Activated CD4-positive, alpha-beta T cell treated with anti-CD3 and anti-CD28 coated beads, Interleukin-2, amount 50 U/mL, for 16 hours (primary cell): ENCODE measurements at places on chromosomes 3 and 15.
A peak's percentile ranks its signal among the peaks of the same experiment; 100 is the strongest.

DNA sequence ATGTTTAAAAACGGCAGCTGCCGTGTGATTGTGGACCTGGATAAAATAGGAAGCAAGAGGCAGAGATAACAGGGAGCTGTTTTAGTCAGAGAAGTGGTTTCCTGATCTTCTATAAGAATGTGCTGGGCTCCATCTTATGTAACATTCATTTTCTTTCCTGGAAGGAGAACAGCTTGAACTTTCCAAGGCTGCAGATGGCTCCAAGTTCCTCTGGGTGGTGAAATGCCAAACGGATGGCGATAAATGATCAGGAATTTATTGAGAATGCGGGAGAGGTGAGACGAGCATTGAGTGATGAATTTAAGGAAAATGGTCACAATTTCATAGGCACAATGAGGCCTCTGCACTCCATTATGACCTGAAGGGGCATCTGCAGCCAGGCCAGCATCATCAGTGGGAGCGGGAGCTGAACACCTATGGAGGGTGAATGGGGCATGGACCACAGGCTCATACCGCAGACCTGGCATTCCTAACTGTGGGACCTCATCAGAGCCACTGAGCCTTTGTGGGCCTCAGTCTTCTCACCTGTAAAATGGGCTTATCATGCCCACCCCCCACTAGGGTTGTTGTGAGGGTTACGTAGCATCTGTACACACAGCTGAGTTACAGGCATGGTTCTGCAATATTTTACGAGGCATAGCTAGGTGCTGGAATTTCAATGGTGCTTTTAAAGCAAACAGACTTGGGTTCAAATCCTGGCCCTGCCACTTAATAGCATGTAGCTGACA lies 17.1 kb downstream of the MGLL start:
- DNase-seq: no peak

- peak; percentile 81 for DNase-seq
These were observed 162.5 kb downstream of the AKAP13 start for GRCh38 chr15:85542895-85543331.

- DNase-seq: no peak
These were observed 130.2 kb upstream of the TP63 start for GRCh38 chr3:189500798-189501495.

DNA sequence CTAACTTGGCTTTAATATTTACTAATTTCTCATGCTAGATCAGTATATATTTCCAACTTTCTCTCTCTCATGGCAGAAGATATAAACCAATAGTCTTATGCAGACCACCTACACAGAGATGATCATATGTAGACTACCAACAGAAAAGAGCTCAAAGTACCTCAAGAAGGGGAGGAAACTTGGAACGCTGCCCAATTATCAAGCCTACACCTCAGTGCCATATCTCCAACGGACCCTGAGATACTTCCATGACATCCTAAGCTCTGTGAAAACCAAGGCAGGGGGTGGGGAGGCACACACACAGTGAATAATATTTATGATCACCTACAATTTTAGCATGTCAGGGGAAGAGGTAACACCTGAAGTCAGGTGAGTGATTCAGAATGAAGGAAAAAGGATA lies 100.6 kb downstream of the STAG1 start:
- no peak for DNase-seq

DNA sequence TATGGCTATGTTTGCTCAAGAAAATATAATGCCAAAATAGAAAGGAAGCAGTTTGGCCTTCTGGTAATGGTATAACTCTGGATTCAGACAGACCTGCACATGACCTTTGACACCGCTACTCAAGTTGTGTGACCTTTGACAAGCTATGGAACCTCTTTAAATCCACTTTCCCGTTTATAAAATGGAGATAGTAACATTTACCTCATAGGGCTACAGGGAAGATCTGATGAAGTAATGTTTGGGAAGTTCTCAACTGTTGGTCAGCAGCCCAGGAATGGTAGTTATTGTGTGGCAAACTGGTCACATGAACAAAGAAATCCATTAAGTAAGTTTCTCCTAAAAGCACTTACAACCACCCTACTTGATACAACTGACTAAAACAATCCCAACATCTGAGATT lies 95.1 kb upstream of the PHLDB2 start:
- DNase-seq: no peak

DNA sequence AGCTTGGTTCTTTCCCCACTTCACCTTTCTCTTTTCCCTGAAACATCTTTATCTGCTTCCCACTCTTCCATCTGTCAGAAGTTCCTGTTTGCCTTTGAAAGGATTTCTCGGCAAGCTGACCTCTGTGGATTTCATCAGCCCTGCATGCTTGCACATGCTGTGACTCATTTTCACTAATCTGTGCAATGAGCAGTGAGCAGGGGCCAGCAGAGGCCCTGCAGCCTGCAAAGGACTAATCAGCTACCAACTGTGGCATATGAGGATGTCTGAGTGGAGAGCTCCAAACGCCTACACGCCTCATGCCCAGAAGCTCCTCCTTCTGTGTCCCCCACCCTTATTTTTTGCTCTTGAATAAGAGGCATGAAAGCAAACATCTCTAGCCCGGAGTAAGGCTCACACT lies 333.0 kb upstream of the SEMA6D start:
- DNase-seq: no peak

- DNase-seq: no peak
These were observed 450.7 kb downstream of the LPP start for GRCh38 chr3:188604651-188605050.

DNA sequence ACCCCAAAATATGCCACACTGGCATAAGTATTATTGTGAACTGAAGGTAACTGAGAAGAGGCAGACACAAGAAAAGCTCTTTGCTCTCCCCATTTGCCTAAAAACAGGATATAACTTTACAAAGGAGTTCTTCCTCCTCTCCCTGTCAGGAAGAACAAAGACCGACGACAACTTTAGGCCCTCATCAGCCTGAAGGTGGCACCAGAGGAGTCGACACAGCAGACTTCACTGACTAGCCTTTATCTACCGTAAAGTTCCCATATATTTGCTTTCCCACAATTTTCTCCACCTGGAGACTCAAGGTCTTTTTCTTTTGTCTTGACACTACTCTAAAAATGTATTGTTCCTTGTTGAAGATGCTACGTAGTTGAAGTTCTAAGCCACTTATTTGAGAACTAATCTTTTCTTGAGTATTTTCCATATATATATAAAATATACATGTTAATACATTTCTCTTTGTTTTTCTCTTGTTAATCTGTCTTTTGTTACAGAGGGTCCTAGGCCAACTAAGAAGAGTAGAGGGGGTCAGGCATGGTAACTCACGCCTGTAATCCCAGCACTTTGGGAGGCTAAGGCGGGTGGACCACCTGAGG lies 16.2 kb upstream of the XIRP1 start:
- DNase-seq: peak; percentile 28

- DNase-seq: no peak
These were observed 60.7 kb downstream of the ST3GAL6 start for GRCh38 chr3:98823791-98824190.

DNA sequence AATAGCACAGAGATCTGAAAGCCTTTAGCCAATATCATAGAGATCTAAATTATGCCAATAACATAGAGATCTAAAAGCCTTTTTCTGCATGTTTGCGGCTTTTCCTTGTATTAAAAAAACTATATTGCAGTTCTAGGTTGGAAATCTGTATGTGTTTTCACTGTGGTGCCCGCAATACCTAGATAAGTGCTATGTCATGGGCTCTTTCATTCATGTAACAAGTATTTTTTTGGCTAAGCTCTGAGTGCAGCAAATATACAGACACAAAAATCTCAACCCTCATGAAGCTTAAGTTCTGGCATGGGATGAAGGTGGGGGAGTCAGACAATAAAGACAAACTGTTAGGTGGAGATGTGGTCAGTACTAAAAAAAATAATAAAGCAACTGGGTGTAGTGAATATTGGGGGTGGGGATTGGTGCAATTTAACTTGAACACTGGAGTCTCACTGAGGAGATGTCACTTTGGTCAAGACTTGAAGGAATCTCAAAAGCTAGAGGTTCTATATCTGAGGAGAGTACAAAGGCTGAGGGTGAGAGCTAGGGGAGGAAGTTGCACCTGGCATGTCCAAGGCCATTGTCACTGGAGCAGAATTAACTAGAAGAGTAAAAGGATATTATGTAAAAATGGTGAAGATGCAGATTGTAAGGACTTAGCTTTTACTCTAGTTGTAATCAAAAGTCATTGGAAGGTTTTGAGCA lies 973 bp downstream of the BUB1B start:
- DNase-seq: no peak

- no peak for DNase-seq
These were observed 441.5 kb upstream of the RARB start for GRCh38 chr3:24986612-24987011.

GRCh38 chr3:11291808-11292207 lies 19.6 kb downstream of the ATG7 start:
- DNase-seq: no peak

- no peak for DNase-seq
These were observed 78.1 kb downstream of the STT3B start for GRCh38 chr3:31610700-31611275.

DNA sequence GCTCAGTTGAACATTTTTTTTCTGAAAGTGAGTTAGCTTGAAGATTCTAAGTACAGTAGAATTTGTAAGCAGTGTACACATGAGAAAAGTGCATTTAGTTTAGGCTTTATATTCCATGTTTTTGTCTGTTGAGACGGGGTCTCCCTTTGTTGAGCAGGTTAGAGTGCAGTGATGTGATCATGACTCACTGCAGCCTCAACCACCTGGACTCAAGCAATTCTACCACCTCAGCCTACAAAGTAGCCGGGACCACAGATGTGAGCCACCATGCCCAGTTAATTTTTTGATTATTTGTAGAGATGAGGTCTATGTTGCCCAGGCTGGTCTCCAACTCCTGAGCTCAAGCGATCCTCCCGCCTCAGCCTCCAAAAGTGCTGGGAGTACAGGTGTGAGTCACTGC lies 5.3 kb upstream of the CSNK1G1 start:
- DNase-seq: no peak

- peak; percentile 95 for DNase-seq
These were observed 8.4 kb upstream of the GNAI2 start for GRCh38 chr3:50227390-50228183.

DNA sequence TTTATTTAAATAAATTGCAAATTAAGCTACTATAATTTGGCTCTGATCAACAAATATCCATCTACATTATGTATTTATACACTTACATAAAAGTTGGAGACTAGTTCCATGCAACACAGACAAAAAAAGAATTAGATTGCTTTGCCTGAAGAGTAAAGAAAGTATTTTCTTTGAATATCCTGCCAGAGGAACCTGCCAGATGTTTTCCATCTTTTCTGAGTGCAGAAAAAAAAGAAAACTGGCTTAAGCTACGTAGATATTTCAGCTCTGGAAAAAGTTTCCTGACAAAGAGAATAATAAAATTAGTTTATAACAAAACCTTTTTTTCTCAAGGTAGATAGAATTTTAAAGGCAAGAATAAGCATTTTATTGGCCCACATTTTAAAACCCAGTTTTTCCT lies 607.5 kb upstream of the NAALADL2 start:
- no peak for DNase-seq

- no peak for DNase-seq
These were observed 100.4 kb upstream of the PPP2R3A start for GRCh38 chr3:135865085-135865484.

GRCh38 chr3:126313580-126314304 lies 43.5 kb downstream of the KLF15 start:
- DNase-seq: no peak

GRCh38 chr3:127587876-127588275 lies 2.7 kb downstream of the TPRA1 start:
- DNase-seq: no peak

DNA sequence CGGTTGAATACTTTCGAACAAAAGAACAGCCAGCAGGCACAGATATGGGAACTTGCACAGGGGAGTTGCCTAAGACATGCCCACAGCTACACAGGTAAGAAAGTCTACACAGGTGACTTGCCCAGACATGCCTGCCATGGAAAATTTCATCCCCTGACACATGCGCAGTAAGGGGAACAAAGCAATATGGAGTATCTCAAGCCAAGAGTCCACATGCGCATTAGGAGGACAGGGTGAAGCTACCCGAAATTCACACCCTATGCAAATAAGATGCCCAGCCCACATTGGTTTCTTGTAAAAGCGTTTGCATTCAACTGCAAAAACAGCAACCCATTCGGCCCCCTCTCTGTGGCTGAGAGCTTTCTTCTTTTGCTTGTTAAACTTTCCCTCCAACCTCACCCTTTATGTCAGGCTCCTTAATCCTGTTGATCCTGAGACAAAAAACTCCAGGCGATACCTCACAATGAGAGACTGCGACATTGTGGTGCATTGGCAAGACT lies 49.3 kb upstream of the TRPM1 start:
- DNase-seq: no peak

DNA sequence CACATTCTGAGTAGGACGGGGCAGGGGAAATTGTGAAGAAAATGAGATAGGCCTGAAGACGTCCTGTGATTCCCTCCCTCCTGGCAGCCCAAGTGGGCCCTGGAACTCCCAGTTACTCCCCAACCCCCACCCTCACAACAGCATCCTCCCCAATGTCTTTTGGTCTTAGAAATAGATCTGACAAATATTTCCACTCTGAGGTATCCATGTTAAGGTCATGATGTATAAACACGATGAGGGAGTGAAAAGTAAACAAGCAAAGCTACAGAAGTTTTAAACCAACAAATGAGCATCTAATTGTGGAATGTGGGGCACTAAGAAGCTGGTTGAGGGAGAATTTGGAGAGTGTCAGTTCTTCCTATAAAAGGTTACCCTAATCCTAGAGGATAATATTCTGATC lies 103.7 kb upstream of the AADACL2 start:
- DNase-seq: no peak

DNA sequence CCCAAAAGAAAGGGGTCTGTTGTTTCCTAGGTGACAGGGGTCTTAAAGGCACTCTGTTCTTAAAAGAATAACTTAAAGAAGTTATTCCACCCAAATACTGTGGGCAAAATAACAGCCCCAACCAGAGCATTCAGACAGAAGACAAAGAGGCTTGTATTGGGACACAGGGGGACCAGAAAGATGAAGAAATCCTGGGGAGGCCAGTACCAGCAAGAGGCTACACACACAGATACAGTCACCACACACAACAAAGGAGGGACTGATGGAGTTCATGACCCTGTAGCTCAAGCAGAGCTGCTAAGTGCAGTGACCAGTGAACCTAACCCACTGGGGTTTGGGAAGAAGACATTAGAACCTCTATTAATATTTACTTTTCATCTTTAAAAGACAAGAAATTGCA lies 59.0 kb downstream of the MTHFS start:
- DNase-seq: no peak

DNA sequence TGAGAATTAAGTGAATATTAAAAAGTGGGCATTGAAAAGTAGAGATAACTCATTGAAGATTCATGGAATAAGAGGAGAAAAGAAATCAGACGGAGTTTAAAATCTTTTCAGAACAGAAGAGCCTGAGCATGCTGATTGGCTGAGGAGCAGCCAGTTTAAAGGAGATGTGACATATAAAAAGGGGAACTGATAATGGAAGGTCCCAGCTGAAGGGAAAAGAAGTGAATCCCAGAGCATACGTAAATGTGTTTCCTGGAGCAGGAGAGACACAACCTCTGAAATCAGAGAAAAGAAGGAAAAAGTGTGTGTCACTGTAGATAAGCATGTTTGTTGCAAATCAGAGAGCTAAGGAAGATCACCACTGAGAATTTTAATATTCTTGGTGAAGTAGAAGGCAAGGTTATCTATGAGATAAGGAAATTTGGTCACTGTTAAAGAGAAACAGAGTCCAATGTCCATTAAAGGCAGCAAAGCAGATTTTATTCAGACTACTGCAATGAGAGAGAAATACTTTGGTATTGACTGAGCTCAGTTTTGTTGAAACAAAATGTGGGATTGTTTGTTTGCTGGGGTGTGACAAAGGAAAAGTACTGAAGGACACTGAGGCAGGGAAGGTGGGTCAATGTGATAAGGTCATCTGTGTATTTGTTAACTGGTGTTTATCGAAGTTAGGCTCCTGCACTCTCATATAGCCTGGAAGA lies 84.6 kb upstream of the WDR72 start:
- no peak for DNase-seq
